ENCODE measurements at places on chromosomes 3 and 15. TPM values are rescaled to one million over a fixed set of nuclear protein-coding genes. Genes with fewer than 3 reads are reported as not detected.

DNA sequence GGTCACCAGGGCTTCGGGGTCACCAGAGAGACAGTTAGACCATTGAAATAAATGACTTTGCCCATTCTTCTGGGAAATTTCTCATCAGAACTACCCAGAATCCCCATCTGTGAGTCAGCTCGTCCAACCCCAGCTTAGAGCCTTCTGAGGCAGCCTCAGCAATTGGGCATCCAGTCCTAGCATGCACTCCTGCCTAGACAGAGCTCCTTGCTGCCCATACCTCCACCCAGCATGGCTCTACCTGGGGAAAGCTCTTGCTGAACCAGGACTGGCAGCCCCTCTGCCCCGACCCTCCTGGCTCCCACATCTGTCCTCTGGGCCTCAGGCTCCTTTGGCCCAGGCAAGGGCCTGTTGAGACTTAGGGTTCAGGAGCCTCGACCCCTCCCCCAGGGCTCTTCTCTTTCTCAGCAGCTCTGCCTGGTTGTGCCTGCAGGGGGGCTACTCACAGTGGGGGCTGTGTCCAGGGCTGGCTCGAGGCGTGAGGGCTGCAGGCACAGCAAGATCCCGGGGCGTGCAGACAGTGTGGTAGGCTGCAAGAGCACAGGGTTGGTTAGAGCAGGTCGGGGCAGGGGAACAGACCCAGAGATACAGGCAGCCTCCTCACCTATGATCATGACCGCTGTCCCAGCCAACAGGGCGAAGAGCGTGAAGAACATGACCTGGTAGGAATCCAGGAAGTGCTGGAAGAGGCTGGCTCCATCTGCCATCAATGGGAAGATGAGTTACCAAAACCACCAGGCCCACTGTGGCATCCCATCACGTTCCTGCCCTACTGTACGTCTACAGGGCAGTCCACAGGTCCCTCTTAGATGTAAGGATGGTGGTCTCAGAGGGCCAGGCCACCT is 101.3 kb downstream of the NUP210 start:
- no peak for DNase-seq

RFTN1 gene
- total RNA-seq, result 53.3 TPM

GRCh38 chr3:12040902-12041301 is 36.7 kb downstream of the SYN2 start:
- no peak for DNase-seq

DNA sequence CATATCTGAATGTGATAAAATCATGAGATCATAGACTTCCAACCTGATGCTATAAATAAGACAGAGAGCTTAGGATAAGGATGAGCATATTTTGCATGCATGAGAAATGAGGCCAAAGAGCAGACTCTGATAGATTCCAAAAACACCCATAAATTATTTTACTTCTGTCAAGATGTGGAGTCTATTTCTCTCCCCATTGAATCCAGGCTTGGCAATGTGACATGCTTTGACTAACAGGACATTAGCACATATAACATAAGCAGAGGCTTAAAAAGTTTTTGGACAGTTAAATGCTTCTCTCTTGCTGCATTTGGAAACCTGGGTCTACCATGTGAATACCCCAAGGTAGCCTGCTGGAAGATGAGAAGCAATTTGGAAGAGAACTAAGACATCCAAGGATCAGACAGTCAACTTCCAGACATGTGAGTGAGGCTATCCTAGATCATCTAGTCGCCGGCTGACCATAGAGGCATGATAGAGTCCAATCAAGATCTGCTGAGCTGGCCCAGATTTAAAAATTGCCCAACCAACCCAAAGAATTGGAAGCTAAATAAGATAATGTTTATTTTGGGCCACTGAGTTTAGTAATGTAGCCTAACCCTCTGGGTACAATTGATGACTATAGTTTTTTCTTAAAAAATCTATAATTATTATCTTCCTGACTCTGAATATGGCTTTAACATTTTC is 30.3 kb downstream of the MYLK start:
- no peak for DNase-seq

DNA sequence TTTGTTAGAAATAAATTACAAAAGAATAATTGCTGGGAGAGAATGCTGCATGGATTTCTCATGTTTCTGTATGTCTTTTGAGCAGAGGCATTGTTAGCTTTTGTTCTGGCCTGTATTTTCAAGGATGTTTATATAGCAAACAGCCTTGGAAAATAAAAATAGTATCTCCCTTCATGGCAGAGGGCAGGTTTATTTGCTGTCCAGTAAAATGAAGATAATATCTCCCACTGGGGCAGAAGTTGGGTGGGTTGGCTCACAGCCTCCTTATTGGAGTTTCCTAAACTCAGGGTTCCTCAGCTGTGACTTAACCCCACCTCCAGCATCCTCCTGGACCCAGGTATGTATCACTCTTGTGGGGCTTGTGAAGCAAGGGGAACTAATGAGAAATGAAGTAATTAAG is 43.7 kb upstream of the THSD4 start:
- DNase-seq, result no peak

GRCh38 chr3:115912372-115912771 is 289.1 kb downstream of the GAP43 start:
- DNase-seq, result no peak

HHLA2 gene
- total RNA-seq, result not detected

OR5K2 gene
- total RNA-seq, result not detected

DNA sequence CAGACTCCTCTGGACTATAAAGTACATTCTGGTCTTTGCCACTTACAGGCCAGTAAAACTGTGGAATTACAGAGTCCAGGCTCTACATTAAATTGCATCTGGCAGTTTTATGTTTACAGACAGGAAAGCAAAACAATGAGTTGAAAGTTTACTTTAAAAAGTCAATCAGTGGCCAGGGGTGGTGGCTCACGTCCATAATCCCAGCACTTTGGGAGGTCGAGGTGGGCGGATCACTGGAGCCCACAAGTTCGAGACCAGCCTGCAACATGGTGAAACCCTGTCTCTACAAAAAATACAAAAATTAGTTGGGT is 53.8 kb downstream of the TM4SF4 start:
- no peak for DNase-seq

- DNase-seq, result no peak
These were observed 684.3 kb upstream of the DPPA4 start for GRCh38 chr3:110021659-110022058.

DNA sequence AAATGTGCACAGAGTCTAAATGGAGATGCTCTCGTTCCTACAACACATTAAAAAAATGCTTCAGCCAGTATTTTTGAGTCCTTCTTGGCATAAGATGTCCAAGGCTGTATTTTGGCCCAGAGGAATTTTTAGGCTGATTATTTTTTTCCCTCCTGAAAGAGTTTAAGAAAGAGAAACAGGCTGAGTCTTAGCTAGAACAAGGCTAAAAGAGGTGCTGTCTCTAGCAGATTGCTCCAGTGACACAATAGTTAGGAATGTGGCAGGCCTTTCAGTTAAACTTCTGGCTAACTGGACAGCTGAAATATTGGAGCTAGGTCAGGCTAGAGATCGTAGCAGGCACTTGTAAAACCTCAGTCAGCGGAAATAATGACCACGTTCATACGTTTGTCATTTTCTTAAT is 271.4 kb upstream of the RARB start:
- no peak for DNase-seq

GATM gene
- not detected for total RNA-seq

GRCh38 chr3:111831840-111832239 is 27.2 kb upstream of the PHLDB2 start:
- no peak for DNase-seq

- DNase-seq, result peak; percentile 84
These were observed 138.1 kb downstream of the TMCO5A start for GRCh38 chr15:38072348-38073177.

GRCh38 chr15:62874959-62875625 is 167.5 kb upstream of the TPM1 start:
- DNase-seq, result no peak

ABHD17C gene
- total RNA-seq, result 8.0 TPM

DNA sequence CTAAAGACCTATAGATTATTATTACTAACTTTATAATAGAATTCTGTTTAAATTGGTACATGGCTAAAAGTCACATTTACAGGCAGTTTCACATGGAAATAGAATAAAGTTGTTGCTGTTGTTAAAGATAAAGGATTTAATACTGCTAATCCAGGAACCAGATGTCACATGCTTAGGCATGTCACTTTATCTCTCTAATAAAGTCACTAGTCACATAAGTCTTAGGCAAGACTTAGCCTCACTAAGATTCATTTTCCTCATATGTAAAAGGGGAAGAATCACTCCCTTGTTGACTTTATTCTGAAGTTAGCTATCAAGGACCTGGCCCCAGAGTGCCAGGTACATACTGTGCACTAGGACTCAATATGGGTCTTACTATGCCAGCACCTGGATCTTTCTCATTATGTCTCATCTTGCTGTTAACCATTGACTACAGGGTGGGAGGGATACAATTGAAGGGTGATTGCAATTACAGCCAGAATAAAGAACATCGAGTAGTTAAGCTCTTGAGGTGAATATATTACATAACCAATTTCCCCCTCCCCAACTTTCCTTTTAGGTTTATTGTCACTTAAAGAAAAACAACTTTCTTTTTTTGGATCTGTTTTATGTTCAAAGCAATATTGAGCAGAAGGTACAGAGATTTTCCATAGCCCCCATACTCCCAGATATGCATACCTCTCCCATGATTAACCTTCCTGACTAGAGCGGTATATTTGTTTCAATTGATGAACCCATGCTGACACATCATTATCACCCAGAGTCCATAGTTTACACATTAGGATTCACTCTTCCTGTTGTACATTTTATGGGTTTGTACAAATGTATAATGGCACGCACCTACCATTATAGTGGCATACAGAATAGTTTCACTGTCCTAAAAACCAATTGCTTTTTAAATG is 36.6 kb downstream of the LNP1 start:
- DNase-seq, result no peak

- DNase-seq, result no peak
These were observed 57.3 kb upstream of the MYRIP start for GRCh38 chr3:39752019-39752637.

- DNase-seq, result no peak
These were observed 123.7 kb downstream of the MTHFS start for GRCh38 chr15:79773128-79773527.

MAPK6 gene
- total RNA-seq, result 59.0 TPM

SLC12A1 gene
- total RNA-seq, result not detected

ALDH1A3 gene
- total RNA-seq, result not detected

DNA sequence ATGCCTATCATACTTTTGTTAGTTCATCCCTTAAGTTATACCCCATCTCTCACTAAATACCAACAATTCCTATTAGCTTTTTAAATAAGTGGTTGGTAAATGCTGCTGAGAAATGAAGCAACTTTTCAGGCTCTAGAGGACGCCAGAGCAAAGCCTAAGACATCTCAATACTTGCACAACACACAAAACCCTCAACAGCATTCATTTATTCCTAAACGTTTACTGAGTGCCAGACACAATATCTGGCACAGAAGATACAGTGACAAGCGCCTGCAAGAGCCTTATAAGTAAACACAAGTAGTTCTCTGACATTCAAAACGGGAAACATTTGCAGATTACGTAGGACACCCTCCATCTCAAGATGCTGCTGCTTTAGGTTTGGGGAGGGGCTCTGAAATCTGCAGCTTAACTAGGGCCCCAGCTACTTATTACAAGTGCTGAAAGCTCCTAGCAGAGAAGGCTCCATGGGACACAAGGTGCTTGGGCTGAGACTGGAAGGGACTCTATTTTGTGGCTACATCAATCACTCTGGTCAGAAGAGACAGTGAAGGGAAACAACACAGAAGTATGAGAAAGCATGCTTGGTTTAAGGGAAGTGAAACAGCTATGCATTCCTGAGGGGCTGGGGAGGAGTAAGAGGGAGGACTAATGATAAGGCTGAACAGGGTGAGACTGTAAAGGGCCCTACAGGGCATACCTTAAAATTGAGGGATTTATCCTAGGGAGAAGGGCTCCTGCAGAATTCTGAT is 311.3 kb downstream of the PLCL2 start:
- DNase-seq, result no peak

DNA sequence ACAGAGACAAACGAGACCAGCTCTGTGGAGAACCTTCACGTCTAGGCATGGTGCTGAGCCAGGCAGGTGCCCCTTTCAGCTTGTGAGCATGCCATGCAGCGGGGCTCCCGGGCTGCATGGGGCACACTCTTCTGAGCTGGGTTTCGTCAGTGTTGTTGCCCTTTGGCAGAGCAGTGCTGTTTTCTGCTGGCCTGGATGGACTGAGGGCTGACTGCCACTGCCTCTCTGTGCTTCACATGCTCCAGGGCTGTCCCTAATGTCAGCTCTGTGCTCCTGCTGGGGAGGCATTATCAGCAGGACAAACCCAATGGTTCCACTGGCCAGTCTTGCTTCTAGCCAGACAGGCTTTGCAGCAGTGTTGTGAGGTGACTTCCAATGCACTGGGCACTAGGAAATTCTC is 9.5 kb downstream of the GASK1A start:
- DNase-seq, result no peak

- no peak for DNase-seq
These were observed 22.0 kb downstream of the TGFBR2 start for GRCh38 chr3:30628205-30628900.

FSIP1 gene
- 0.40 TPM for total RNA-seq

DNA sequence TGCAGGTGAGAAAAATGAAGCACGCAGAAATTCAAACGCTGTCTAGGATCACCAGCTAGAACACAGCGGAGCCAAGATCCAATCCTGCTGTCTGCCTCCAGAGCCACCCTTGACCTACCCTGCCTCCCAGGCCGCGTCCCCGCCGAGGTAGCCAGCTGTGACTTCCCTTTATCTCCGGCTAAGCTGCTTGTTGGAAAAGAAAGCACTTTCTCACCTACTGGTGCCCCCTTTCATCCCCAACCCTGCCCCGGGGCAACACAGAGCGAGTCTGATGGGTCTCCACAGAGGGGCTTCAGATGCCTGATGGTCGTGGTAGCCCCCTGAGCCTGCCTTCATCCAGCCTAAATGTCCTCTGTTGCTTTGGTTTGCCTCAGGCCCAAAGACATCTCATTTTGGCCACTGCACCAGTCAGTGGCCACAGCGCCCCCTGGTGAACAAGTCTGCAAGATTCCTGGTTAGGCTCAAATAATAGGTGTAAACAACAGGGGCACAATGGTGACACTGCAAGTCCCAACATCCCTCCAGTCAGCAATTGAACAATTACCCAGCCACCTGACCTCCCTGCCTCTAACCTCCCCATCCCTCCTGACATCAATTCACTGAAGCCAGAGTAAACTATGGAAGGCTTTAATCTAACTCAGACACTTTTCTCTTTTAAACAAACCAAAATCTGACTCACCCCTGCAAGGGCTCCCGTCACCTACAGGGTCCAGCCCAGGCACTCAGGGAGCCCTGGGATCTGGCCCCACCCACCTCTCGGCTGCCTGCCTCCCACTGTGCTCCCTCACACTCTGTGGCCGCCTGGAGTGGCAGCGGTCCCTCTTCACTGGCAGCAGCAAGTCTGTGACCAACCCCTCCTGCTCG is 27.3 kb upstream of the BCL2L10 start:
- DNase-seq, result no peak

C3orf20 gene
- not detected for total RNA-seq

CFAP44 gene
- 5.7 TPM for total RNA-seq

C3orf85 gene
- total RNA-seq, result not detected

SLC9C1 gene
- total RNA-seq, result not detected

- DNase-seq, result no peak
These were observed 449 bp downstream of the ROBO1 start for GRCh38 chr3:79767194-79767904.
